Mesendoderm (in vitro differentiated cells): ENCODE measurements at places on chromosomes 16 and 17.

GRCh38 chr16:49597796-49598195 is 224.2 kb downstream of the C16orf78 start:
- DNase-seq = no peak

GRCh38 chr17:7982173-7982572 is 20.2 kb upstream of the GUCY2D start:
- DNase-seq = no peak

DNA sequence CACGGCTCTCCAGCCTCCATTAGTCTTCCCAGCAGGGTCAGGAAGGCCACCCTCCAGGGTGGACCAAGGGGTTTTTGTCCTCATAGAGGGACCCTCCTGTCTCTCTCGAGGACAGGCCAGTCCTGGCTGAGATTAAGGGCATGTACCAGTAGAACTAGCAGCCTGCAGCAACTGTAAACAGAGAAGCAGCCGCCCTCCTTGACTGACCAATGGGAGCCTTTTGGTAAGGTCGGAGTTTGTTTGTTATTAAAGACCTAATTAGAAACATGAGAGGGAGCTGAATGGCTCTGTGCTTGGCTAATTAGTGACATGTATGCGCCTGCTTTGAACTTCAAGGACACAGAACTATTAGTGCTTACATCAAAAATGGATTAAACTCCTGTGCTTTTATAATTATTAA is 80.0 kb downstream of the CCDC182 start:
- DNase-seq = no peak

GRCh38 chr17:32523017-32523680 is 36.4 kb downstream of the CDK5R1 start:
- DNase-seq = peak; percentile 40

DNA sequence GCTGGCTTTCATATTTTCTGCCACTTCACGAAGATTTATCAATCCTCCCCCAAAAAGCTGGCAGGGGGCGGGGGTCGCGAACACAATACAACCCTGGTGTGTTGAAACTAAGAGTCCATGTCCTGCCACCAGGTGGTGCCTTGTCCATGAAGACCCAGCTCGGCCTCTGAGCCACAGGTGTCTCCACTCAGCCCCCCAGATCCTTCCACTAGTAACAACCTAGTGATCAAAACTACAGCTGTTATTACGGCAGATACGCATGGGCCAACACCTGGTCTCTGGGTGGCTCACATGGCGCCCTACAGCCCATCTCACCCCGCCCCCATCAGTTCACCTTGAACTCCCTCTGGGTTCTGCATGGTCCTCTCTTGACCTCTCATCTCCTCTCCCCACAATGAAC is 27.7 kb downstream of the USP7 start:
- DNase-seq = peak; percentile 73

DNA sequence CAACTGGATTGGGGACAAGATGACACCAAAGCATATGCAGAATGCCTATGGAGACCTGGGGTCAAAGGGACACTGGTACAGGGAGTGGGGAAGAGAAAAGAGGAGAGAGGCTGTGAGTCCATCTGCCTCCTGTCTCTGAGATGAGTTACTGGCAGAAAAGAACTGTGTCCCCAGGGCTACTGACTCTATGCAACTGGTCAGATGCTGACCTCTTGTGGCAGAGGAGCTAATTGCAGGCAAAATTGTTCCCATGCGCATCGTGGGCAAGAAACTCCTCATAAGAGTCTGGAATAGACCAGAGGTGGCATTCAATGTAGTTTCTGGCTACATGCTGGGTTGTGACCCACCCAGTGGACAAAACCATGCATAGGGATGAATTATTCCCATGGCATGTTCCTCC is 26.1 kb upstream of the MLKL start:
- DNase-seq = peak; percentile 81

DNA sequence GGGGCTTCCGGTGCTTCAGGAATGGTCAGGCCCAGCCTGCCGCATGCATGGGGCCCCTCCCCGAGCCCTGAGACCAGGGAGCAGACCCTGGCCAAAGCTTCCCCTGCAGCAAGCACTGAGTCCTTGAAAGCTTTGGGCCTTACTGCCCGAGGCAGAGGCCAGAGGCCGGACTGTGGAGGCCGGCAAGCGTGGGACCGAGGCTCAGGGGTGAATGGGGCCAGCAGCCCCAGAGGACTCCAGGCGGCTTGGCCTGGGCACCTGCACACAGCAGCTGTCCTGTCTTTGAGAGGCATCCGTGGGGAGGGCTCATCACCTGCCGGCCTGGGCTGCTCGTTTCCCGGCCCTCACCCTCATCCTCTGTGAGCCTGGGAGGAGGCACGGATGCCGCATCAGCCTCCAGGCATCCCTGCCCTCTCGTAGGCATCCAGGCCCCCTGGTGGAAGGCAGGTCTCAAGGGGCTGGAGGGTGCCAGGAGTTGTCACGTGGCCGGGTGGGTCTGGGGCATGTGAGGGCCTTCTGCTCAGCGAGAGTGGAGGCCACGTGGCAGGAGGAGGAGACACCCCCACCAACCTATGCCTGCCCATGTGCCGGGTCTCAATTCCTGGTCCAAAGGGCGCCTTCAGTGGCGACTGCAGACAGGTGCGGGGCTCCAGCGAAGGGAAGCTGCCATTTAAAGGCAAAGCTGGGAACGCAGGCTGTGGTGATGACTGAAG is 31.4 kb downstream of the CACNA1H start:
- DNase-seq = peak; percentile 26

DNA sequence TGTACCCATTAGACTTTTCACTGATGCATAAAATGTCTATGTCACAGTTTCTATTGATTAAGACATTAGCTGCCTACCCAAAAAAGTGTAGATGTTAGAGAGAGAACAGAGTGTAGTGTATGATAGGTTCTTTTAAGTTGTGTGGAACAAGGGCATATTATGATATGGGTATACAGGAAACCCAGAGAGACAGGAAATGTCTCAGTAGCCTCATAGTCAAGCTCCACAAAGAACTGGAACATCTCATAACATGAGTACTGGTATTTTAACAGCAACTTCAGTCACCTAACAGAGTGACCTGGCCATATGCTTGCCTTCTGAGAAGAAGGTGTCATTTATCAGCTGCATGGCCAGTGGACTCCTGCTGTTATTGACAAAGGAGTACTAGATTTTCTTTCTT is 128.1 kb downstream of the RGS9 start:
- no peak for DNase-seq

GRCh38 chr16:67404740-67405226 is 11.5 kb upstream of the TPPP3 start:
- peak; percentile 55 for DNase-seq
